Ascending aorta (tissue), 2 donors: ENCODE measurements at places on chromosomes 16 and 17.

DNA sequence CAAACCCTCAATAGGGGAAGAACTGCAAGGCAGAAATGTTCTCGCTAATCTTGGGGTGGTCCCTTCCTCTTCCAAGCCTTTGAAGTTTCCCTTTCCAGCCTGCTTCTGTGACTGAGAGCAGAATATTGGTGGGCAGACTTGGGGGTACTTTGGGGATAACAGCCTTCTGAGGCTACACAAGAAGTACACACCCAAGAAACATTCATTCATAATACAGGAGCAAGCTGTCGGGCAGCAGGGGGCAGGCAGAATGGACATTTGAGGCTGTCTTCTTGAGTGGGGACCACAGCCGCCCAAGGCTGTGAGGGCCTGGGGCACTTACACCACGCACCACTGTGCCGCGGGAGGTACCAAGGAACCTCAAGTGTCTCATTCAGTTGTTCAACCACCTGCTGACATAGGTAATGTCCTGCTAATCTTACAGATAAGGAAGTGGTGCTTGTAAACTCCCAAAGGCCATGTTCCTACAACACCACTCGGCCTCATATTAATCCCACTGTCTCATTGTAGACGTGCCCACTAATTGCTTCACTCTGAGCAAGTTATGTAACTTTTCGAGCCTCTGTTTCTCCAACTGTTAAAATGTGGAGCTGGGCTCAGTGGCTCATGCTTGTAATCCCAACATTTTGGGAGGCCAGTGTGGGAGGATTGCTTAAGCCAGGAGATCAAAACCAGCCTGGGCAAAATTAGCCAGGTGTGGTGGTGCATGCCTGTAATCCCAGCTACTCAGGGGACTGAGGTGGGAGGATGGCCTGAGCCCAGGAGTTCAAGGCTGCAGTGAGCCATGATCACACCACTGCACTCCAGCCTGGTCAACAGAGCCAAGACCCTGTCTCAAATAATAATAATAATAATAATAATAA lies 2.5 kb upstream of the MRPS23 start:
- DNase-seq: no peak

GRCh38 chr17:58215685-58216084 lies 3.4 kb downstream of the MKS1 start:
- no peak for DNase-seq

- DNase-seq: no peak
Observed at GRCh38 chr16:51565184-51565583, 414.1 kb upstream of the SALL1 start.

DNA sequence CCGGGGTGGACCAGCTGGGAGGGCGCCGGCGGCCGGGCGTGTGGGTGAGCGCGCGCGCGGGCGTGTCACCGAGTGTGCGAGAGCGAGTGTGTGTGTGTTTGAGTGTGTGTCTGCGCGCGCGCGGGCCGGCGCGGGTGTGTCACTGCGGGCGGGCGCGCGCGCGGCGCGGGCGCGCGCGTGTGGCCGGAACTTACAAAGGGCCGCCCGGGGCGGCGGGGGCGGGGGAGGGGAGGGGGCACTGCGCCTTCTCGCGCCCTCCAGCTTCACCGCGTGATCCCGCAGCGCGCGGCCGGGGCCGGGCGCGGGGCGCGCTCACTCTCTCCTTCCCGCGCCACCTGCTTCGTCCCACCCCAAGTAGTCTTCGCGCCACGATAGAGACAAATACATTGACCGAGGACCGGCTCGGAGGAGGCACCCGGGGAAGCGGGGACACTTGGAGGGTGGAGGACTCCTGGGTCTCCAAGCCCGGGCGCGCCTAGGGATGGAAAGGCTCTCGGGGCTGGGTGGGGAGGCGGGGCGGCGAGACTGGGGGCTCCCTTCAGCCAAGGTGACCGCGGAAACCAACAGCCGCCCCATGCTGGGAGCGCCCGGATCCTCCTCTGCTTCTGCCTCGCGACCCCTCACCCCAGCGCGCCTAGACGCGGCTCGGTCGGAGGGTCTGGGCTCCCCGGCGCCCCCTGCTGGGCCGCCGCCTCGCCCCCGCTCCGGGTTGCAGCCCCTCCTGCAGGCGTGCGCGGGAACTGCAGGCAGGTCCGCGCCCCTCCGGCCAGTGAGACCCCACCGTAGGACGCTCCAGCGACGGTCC lies at the start of gene SRCIN1:
Gene SRCIN1, minus strand, starts transcription at position 112 of the 805 bp plus-strand sequence. CDS start 247 bp downstream, outside the sequence.
- peak; percentile 72 for DNase-seq

- DNase-seq: no peak
Observed at GRCh38 chr16:64384636-64385035, 737.2 kb downstream of the CDH11 start.

DNA sequence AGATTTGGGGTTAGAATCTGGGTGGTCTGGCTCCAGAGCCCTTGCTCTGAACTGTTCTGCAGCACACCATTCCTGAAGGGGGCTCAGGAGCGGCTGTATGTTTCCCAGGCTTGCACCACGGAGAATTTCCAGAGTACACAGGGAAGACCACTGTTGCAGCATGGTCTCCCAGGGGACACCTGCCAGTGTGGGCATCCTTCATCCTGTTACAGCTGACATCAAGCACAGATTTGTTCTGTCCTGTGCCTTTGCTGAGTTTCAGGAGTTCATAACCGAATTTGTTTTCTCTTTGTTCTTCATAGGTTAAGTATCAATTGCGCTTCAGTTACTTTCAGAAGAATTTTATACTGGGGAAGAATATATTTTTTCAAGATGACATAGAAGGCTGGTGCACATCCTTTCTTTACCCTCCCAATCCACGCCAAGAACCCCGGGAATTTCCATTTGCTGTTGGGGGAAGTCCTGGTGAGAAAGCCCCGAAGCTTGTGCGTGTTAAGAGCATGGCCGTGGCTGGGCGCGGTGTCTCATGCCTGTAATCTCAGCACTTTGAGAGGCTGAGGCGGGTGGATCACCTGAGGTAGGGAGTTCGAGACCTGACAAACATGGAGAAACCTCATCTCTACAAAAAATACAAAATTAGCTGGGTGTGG lies 26.3 kb upstream of the ABCA3 start:
- no peak for DNase-seq

DNA sequence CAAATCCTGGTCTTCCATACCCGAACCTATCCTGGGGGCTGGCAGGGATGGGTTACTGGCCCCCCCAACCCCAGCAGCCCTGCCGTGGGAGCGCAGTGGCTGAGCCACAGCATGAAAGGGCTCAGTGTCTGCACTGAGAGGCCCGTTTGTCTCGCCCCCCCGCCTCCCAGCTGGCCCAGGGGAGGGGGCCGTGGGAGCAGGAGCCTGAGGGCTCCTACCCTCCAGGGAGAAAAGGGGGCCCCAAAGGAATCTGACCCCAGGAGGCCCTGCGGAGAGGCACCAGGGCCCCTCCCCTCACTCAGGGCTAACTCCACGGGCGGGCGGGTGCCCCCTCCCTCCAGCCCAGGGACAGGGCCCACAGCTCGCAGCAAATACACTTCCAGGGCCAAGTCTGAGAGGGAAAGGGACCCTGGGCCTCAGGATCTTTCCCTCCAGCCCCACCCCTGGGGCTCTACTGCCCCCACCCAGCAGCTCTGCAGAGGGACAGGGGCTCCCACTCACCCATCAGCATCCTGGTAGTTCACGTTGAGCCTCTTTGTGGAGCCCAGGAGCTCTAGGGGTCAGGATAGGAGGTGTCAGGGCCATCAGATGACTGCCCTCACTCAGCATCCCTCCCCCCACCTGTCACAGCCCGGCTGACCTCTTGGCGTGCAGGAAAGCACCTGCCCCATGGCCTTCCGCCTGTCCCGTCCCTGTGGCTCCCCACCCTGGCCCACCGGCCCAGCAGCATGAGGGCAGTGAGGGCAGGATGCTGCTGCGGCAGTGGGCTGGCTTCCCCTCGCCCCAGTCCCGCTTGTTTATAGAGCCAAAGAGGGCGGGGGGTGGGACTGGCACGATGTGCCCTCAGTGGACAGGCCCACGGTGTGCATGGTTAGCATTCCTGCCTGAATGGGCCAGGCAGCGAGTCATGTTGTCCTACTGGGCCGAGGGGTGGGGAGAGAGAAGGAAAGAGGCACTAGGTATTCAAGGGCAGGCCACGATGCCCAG lies 7.3 kb downstream of the CASKIN2 start:
- DNase-seq: no peak

GRCh38 chr16:87304951-87305350 lies 12.2 kb downstream of the C16orf95 start:
- DNase-seq: no peak

DNA sequence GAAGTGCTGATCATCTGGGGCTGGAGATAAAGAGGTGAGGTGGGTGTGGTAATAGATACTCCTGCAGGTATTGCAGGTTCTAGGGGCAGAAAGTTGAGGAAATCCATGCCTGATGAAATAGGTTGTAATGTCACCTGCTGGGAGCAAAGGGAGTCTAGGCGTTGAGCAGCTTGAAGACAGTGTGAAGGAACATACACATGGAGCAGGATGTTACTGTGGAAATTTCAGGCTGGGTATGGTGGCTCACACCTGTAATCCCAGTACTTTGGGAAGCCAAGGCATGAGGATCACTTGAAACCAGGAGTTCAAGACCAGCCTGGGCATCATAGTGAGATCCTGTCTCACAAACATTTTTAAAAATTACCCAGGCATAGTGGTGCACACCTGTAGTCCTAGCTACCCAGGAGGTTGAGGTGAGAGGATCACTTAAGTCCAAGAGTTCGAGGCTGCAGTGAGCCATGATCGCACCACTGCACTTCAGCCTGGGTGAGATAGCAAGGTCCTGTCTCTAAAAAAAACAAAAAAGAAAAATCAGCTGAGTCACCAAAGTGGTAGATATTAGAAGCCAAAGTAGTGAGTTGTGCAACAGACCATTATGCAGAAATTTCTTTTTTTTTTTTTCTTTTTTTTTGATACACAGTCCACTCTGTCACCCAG lies 9.1 kb upstream of the CRYBA1 start:
- DNase-seq: no peak

DNA sequence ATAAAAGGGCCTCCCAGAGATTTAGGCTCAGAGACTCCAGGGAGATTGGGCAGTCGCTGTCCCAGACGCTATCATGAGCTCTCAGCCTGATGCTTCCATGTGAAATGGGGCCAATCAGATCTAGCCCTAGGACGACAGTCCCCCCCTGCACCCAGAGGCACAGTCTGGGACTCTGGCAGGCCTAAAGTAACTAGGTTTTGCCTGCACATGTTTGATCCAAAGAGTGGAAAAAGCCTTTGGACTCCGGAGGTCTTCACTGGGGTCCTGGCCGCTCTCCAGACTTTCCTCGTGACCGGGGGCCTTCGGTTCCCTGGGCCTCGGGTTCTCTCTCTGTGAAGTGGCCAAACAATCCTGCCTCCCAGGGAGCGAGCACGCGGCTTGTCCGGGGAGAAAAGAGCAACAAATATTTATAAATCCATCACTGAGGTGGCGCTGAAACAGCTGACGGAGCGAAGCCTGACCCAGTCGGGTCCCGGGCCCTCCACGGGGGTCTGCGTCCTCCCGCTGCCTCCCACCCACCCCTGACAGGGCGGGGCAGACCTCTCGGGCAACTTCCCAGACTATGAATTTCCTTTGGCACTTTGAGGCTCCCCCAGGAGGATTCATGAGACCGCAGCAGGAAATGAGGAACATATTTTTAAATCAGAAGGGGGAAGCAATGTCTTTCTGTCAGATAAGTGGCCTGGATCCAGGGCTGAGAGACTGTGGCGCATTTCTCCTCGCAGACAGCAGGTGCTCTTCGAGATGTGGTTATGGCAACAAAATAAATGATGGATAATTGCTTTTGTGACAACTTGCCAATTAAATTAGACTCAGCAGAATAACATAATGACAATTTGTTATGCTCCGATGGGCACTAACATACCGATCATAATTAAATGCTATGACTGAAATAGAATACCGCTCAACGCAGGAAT lies 38.9 kb downstream of the MRPS23 start:
- DNase-seq: no peak

DNA sequence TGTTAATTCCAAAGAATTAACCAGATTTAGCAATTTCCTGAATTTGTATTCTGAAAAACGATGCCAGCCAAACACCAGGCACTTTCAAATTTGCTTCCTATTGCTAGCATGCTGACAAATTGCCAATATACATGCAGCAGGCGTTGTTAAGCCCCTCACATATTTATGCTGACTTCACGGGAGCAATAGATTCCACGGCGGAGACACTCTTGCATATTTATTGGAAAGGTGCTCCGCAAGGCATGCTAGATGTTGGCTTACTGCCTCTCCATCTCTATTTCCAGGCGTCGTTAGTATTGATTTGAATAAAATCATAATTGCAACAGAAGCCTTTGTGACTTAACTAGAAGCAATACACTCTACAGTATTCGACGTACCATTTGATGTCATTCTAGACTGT lies 211.0 kb upstream of the IRX5 start:
- no peak for DNase-seq

DNA sequence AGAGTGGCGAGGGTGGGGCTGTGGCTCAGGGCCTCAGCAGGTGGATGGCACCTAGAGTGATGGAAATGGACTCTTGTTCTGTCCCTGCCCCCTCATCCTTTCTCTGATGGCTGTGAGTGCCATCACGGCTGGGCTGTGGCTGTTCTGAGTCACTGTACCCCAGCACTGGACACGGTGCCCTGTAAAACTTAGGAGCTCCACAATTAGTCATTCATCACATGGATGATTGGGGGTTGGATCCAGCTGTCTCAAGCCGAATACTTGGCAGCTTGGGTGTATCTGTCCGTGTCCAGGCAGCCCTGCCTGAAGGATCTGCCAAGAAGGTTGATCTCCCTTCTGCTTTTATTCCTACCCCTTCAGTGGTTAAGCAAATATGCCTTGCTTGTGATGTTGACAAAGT lies 295.5 kb upstream of the EEF2KMT start:
- no peak for DNase-seq

- no peak for DNase-seq
Observed at GRCh38 chr17:65547253-65547670, 14.2 kb downstream of the AXIN2 start.

- DNase-seq: no peak
Observed at GRCh38 chr16:88315543-88316105, 67.1 kb upstream of the ZNF469 start.

DNA sequence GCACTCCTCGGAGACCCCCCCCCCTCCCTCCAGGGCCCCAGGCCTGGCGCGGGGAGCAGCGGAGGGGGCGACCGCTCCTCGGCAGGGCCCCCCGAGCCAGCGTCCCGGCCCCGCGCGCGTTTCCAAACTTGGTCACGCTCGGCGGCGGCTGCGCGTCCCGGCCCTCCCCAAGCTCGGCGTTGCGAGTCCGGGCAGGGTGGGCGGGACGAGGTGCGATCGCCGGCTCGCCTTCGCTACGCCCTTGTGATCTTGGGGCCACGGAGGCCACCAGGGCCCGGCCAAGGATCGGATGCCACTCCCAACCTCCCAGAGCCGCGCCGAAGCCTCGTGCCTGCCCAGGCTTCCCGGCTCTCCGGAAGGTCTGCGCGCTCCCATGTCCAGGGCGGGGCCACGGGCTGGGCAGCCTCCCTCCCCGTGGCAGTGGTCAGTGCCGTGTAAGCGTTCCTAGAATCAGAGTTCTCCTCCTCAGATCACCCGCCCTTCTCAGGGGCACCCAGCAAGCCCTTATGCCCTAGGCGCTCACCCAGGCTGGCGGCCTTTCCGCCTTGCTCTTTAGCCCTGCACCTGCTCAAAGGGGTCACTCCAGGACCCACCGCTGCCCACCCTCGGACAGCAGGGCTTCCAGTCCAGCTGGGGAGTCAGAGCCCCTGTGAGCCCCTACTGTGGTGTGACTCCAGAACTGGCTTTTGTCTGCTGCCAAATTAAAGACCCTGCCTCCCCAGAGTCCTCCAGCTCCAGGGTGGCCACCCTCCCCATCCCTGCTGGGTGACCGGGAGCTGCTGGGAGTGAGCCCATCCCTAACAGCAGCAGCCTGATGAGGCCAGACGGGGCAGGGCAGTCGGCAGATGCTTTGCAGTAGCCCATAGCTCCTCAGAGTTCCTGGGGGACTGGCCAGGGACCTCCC lies 12.2 kb upstream of the MRPS23 start:
- no peak for DNase-seq
